ENCODE measurements at places on chromosomes 16 and 17. TPM values are rescaled to one million over a fixed set of nuclear protein-coding genes. Genes with fewer than 3 reads are reported as not detected.

GRCh38 chr17:14776791-14777190 lies 475.9 kb downstream of the HS3ST3B1 start:
- DNase-seq = no peak

GRCh38 chr17:41692722-41693521 lies 4.2 kb downstream of the EIF1 start:
- no peak for DNase-seq

DNA sequence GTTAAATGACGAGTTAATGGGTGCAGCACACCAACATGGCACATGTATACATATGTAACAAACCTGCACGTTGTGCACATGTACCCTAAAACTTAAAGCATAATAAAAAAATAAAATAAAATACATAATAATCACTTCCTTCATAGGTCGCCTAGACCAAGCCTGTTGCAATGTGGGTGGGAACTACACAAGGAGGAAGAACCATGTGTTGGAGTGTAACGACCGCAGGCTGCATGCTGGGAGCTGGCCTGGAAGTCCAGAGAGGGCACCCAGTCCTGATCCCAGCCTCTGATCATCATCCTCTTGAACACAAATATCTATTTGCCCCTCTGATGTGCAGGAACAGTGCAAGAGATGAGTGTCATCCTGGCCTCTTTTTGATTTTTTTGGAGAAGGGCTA lies 224.7 kb upstream of the ASIC2 start:
- DNase-seq = no peak

GRCh38 chr17:38879878-38880665 lies 10.2 kb downstream of the LASP1 start:
- DNase-seq = no peak

DNA sequence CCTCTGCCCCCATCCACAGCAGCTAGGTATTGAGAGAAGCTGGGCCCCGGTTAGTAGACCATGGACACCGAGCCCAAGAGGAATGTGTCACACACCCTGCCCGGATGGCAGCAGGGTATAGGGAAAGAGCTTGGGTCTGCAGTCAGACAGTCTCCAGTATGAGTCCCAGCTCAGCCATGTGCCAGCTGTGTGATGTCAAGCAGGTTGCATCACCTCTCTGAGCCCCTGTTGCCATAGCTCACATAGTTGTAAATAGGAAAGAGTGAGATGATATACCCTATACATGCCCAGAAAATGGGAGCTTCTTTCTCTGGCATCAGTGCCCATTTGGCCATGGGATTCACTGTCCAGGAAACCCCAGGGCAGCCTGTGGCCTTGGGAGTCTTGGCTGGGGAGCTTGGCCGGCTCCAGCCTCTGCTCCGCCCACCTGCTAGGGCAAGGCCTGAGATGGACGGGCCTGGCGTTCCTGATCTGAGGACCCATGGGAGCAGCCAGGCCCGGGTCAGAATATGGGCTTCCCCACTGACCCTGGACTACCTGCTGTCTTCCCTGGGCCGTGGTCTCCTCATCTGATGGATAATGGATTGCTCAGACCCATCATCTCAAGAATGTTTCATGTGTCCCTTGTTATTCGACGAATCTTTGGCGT lies 13.2 kb downstream of the CD300LG start:
- DNase-seq = no peak

- no peak for DNase-seq
Measured at GRCh38 chr16:56858374-56858773, 6.6 kb upstream of the SLC12A3 start.

GRCh38 chr16:85396879-85397871 lies 215.9 kb upstream of the GSE1 start:
- DNase-seq = no peak

DNA sequence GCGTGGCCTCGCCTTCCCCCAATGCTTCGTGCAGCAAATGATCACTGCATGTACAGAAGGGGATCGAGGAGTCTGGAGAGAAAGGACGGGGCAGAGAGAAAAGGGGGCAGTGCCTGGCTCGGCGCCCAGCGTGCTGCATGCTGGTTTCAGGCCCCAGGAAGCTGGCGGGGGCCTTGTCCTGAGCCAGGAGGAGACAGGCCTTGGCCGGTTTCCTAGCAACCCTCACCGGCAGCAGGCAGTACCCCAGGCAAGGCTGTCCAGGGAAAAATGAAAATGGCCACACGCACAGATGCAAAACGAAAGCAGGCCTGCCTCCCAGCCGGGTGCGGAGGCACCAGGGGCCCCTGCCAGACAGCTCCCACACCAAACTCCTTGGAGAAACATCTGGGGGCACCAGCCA lies 126.3 kb downstream of the ZFHX3 start:
- DNase-seq = no peak

- peak; percentile 99 for DNase-seq
Measured at GRCh38 chr16:28950648-28951409, at the start of gene NFATC2IP. Gene NFATC2IP, plus strand, starts transcription at chr16:28950937. Its CDS starts 75 bp downstream, at chr16:28951012.

DNA sequence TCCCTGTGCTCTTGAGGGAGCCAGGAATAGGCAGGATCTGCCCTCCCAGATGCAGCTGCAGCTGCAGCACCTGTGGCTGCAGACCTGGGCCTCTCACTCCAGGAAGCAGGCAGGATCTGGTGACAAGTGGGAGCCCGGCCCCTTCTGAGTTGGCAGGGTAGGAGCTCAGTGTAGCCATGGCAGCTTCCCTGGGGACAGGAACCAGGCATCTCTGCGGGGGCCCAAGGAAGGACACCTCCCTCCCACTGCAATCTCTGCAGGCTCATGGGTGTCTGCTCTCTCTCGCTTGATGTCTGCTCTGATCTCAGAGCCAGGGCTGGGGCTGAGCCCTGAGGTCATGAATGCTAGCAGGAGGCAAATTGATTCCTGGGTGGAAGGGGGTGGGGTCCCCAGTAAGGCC lies 592.5 kb upstream of the CA10 start:
- DNase-seq = no peak

DNA sequence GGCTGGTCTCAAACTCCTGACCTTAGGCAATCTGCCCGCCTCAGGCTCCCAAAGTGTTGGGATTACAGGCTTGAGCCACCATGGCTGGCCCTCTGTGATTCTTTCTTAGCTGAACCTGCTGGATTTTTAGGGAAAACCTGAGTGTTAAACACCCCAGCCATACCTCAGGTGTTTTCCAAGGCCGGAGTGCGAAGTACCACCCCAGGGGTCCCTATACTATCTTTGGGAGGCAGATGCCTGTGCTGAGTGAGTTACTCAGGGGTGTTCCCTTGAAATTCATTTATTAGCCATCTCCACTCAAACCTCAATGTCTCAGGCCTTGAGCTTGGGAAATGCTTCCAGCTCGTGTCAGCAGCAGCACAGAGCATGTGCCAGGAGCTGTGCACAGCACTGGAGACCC lies 432.7 kb downstream of the SLC39A11 start:
- no peak for DNase-seq

DNA sequence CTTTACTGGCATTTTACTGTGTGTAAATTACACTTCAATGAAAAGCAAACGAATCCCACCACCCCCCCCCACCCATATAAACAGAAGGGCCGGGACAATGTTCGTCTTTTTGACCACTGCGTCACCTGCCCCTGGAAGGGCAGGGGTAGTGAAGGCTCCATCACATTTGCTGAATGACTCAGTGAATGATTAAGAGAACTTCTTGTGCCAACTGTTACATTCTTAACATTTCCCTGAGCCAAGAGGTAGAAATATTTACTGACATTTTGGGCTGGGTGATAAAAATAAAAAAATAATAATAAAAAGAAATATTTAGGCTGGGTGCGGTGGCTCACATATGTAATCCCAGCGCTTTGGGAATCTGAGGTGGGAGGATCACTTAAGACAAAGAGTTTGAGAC lies 24.1 kb downstream of the C16orf96 start:
- no peak for DNase-seq

GRCh38 chr17:55607731-55608341 lies 96.6 kb upstream of the SMIM36 start:
- no peak for DNase-seq

GRCh38 chr17:79797492-79798298 lies 818 bp upstream of the CBX8 start:
- no peak for DNase-seq

DNA sequence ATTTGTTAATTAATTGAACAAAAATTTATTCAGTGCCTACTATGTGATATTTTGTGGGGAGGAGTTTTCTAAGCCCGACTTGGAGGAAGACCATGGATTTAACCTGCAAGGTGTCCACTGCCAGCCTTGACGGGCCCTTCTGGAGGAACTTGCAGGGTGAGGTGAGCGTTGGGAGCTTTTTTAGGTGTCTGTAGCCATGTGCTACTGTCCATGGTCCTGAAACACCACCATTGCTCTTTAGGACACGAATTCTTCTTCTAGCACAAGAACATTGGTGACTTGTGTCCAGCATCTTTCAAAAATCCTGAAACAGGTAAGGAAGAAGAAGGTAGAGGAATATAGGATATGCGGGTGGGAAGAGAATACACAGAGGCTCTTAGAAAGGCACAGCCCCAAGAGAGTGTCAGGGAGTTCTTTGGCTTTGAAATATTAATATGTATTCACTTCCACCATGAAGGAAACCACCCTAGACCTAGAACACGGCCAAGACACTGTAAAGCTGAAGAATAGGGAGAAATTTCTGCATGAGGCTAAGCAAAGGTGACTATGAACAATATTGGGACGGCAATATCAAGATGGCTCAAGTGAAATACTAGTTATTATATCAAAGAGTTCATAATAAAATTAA lies 27.9 kb upstream of the OR4D1 start:
- peak; percentile 27 for DNase-seq

- DNase-seq = no peak
Measured at GRCh38 chr16:56889206-56889605, 24.2 kb downstream of the SLC12A3 start.

DNA sequence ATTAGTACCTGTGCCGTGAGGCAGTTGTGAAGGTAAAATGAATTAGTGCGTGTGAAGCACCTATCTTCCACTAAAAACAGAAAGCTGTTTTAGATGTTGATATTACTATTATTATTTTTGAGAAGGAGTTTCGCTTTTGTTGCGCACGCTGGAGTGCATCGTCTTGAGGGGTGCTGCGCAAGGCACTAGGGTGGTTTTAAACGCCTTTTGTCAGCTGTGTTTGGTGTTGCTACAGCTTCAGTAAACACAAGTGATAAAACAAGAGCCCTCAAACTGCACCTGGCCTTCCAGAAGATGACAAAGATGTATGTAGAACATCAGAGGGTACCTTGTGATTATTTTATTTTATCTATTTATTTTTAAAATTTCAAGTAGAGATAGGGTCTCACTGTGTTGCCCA lies 38.2 kb downstream of the PLCG2 start:
- no peak for DNase-seq

GRCh38 chr17:81513753-81514488 lies 1.3 kb upstream of the ACTG1 start:
- DNase-seq = peak; percentile 67

DNA sequence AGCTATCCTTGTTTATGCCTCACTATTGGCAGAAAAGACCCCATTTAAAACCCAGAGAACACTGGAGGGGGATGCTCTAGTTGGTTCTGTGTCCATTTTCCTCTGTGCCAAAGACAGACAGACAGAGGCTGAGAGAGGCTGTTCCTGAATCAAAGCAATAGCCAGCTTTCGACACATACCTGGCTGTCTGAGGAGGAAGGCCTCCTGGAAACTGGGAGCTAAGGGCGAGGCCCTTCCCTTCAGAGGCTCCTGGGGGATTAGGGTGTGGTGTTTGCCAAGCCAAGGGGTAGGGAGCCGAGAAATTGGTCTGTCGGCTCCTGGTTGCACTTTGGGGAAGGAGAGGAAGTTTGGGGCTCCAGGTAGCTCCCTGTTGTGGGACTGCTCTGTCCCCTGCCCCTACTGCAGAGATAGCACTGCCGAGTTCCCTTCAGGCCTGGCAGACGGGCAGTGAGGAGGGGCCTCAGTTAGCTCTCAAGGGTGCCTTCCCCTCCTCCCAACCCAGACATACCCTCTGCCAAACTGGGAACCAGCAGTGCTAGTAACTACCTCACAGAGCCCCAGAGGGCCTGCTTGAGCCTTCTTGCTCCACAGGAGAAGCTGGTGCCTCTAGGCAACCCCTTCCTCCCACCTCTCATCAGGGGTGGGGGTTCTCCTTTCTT lies 56.1 kb downstream of the IGF2BP1 start:
- DNase-seq = no peak

DNA sequence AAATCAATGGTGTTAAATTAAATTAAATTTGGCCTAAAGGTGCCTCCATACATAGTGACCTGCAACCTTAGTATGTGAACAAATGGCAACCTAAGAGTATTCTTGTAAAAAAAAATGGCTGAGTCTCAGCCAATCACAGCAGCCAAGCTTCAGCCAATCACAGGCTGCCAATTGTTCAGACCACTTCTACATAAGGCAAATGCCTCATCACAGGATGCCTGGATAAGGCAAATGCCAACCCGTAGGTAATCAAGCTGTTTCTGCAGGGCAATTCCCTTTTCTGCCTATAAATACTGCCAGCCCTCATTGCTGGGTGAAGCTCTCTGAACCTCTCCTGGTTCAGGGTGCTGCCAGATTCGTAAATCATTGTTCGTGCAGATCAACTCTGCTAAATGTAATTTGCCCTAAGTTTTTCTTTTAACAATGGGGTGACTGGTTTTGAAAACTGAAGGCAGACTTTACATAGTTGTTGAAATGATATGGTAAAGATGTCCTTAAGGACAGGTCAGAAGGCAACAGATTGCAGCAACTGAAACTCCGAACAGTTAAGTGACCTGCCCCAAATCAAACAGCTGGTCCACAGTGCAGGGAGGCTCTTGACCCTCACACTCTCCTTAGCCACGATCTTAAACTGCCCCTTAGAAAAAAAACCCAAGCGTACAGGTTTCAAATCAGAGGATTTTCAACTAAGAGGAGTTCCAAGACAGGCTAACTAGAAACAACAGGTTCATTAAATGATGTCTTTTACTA lies 50.3 kb downstream of the N4BP1 start:
- DNase-seq = no peak

DNA sequence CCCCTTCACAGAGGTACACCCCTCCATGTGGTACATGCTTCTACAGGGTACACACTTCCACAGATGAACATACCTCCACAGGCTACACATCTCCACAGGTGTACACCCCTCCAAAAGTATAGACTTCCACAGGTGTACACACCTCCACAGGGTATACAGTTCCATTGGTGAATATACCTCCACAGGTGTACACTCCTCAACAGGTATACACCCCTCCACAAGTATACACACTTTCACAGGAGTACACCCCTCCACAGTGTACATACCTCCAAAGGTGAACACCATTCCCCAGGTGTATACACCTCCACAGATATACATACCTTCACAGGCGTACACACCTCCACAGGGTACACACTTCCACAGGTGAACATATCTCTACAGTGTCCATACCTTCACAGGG lies 9.4 kb downstream of the FOXN1 start:
- no peak for DNase-seq

- no peak for DNase-seq
Measured at GRCh38 chr16:57388359-57389086, 16.0 kb upstream of the CCL17 start.

GRCh38 chr17:7238420-7239090 lies 702 bp downstream of the PHF23 start:
- DNase-seq = peak; percentile 28

Gene UMOD
- not detected for total RNA-seq

Gene ABCA6
- 0.10 TPM for total RNA-seq

Gene SOX15
- 0.28 TPM for total RNA-seq

Gene TMED6
- 0.70 TPM for total RNA-seq

Gene SPNS2
- 0.20 TPM for total RNA-seq

Gene PPL
- not detected for total RNA-seq

Gene RANBP10
- 16.2 TPM for total RNA-seq

Gene SDR42E2
- not detected for total RNA-seq

Gene RNF40
- 95.2 TPM for total RNA-seq

Measured in activated naive CD8-positive, alpha-beta T cell treated with anti-CD3 and anti-CD28 coated beads for 36 hours (primary cell).